ELR (cell line): ENCODE measurements at places on chromosomes 2 and 18.

GRCh38 chr18:22558945-22559385 is 141.2 kb upstream of the CTAGE1 start:
- DNase-seq: peak; percentile 62

DNA sequence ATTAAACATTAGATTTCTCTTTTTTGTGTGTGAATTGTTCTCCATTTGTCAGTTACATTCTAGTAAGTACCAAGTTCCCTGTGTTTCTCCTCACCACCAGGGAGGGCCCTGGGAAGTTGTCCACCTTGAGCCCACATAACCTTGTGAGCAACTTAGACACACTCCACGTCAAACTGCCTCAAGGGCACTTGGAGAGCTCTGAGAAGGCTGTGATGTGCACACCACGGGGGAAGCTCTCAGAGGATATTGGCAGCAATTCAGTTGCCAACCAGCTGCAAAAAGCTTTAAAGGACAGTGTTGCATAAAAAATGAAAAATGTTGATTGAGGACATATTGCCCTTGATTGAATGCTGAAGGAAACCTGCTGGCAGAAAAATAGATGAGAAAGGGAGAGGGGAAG is 743.6 kb downstream of the RNF144A start:
- DNase-seq: no peak

- no peak for DNase-seq
Measured at GRCh38 chr2:236545814-236546480, 23.7 kb upstream of the ACKR3 start.

DNA sequence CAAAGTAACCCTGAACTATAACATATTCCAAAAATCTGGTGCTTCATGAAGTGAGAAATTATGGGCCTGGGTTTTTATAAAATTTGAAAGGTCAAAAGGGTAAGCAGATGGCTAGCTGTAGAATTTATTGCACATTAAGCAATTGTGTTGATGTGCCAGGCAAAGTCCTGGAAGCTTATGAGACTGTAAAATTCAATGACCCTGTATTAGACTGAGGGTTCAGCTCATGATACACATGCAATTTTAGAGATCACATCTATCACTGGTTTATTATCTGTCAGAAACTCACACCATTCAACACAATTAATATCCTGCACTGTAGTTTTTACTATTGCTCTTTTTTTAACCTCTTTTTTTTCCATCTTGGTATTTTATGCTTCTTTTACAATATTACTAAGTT is 1162.6 kb upstream of the SLC39A10 start:
- no peak for DNase-seq

DNA sequence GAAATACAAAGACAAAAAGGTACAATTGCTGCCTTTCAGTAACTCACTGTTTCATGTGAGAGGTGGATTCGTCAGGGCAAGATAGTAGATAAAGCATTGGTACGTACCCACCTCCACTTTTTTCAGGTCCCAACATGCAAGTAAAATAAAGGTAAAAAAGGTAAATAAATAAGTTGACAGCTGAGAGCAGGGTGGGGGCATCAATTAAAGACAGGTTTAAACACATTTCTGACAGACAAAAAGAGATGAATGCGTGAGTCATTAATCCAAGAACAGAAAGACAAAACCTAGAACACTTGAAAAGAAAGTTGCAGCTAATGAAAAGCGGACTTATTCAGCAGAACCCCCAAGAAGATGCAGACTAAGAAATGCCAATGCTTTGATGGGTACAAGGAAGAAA is 979.6 kb upstream of the CDH2 start:
- no peak for DNase-seq

DNA sequence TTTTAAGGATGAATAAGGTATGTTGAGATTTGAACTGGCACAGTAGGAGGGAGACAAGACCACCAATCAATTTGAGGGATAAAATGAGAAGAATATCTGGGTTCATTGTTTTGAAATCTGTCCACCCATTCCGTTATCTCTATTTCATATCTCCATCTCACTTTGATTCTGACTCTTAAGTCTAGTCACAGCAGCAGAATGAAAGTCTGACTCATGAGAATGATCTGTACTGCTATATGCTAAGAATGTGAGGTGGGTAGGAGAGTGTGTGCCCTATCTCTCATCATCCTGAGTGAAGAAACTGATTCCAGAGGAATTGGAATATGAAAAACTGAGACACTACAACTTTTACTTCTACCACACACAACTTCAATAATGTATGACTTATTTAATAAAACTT is 1994.5 kb upstream of the PIK3C3 start:
- peak; percentile 12 for DNase-seq

DNA sequence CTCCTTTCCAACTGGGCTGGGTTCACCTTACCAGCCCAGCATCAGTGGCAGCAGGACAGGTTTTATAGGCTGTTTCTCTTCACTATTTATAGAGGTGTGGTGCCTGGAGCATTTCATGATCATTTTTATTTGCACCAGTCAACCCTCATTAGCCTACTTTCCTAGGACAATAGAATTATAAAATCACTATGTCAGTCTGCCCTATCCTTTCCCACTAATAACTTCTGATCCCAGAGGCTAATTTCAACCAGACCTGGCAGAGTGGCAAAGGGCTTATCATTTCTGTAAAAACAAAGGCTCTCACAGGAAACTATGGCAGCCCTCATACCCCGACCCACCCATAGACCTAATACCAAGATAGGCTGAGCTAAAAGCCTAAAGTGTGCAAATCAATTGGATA is 243.5 kb upstream of the TMEFF2 start:
- no peak for DNase-seq
